Left renal cortex interstitium (tissue), 4 donors: ENCODE measurements at places on chromosomes 3 and 15. TPM values are rescaled to one million over a fixed set of nuclear protein-coding genes. Genes with fewer than 3 reads are reported as not detected.

DNA sequence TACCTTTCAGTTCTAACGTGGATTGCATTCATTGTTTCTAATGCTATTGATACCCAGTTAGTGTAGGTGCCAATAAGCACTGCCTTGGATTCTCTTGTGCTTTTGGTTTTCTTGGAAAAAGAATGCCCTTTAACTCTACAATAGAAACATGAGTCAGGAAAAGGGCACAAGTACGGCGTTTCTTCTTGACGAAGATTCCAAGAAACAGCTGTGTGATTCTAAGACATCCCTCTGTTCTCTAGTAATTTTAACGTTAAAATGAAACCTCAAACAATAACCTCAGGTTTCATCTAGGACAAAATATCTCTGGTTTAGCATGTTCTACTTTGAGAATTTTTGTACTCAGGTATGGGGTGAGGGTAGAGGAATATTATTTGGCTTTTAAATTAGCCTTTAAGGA, 540.5 kb upstream of the ATP11B start:
- no peak for DNase-seq

GRCh38 chr3:134602440-134602814, 48.4 kb downstream of the KY start:
- no peak for DNase-seq

DNA sequence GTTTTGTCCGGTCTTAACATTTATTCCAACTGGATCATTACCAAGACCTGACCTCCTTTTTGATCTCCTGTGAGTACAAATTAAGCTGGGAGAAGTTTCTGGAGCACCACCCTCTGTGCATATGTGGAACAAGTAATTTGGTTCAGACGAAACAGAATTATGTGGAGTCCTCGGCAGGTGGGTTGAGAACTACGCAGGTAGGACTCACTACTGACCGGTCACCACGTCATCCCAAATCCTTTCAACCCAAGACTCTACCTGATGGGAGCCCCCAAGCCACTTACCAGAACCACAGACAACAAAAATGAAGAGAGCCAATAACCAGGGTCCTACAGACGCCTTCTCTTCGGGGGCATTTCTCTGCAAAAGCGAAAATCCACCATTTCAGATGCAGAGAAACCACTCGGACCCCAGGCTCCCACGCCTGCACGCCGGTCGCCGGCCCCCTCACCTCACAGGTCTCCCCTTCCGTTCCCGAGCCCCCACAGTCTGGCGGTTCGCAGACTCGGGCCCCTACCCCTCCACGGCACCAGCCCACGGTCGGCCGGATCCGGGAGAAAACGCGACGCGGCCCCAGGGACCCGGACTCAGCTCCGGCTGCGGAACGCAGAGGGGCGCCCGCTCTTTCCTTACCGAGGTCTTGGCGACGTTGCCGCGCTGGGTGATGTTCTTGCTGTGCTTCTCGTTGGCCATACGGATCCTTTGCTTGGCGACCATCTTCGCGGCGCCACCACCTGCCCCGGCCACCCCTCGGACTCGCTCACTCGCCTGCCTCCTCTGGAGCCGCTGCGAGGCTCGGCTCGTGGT, 674 bp downstream of the SERP1 start:
- peak; percentile 24 for DNase-seq

DNA sequence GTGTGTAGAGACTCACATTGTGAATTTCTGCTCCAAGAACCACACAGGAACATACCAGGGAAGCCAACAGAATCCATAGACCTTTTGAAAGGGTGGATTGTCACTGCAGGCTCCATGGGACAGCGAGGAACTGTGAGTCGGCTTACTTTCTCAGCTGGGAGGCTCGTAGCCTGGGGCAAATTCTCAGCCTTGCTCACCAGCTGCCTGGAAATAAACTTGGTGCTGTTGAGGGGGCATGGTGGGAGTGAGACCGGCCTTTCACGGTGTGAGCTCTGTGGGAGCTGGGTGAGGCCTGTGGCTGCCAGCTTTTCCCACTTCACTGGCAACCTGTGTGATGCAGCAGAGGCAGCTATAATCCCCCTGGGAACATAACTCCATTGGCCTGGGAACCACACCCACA, 146.6 kb upstream of the P2RY1 start:
- no peak for DNase-seq

C15orf62 gene
- polyA plus RNA-seq, result 4.9 TPM

VIPR1 gene
- polyA plus RNA-seq, result 1.6 TPM

ZNF80 gene
- 0.06 TPM for polyA plus RNA-seq

SIDT1 gene
- polyA plus RNA-seq, result 4.5 TPM

GRCh38 chr3:12750658-12751071, 8.4 kb downstream of the TMEM40 start:
- DNase-seq, result no peak

GRCh38 chr15:65275728-65276126, 11.0 kb downstream of the PARP16 start:
- DNase-seq, result no peak

GRCh38 chr3:30602946-30603345, 3.5 kb upstream of the TGFBR2 start:
- no peak for DNase-seq

GPR149 gene
- polyA plus RNA-seq, result not detected

DNA sequence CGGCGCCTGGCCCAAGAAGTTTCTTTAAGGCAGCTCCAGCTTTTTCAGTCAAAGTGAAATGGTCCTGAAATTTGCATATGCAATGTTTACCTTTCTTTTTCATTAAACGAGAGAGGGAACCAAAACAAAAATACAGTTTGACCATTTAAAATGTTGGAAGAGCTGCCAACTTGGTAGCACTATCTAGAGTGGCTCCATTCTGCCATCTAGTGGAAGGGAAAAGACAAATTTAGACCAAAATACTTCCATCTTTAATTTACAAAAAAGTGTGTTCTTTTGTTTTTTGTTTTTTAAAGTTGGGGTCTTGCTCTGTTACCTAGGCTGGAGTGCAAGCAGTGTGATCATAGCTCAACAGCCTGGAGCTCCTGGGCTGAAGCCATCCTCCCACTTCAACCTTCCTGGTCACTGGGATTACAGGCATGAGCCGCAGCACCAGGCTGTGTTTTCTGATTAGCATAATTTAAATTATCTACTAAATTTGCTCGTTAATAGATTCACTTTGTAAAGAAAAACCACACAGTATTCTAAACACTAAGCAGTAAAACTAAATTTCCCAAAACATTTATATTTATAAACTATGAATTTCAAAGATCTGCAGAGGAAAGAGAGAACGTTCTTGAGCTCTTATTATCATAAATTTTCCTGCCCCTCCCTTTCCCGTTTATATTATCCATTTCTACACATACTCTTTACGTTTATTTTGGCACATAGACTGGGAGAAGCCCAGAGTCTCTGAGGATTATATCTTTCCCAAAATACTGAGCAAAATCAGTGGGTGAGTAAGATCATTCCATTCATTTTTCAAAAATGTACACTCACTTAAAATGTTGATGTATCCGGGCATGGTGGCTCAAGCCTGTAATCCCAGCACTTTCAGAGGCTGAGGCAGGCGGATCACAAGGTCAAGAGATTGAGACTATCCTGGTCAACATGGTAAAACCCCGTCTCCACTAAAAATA, 15.4 kb upstream of the RFC4 start:
- DNase-seq, result no peak

DNA sequence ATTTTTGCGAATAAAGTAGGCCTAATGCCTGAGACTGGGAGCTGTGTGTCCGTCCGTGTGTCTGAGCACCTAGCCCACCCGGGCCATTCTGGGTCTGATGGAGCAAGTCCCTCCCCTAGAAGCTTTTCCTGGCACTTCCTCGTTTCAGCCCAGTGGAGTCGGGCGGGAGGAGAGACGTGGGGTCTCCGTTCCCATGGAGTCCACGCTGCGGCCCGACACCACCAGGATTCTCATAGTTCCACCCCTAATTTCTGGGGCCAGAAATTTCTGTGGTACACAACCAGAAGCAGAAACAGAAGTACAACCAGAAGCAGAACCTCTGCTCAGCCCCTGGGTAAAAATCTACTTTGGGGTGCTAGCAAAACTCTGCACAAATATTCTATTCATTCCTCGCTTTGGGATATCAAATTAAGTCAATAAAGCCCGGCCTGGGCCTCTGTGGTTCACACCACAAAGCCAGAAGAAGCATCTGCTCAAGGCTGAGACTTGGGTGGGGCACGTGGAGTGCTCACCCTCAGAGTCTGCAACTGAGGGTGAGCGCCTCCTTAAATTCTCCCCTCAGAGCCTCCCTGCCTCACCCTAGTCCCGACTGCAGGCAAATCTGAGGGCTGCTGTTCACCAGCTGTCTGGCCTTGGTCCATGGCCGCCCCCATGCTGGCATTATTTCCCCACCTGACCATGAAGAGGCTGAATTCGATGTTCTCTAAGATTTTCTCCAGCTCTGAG, 1.6 kb upstream of the MEGF11 start:
- no peak for DNase-seq

DNA sequence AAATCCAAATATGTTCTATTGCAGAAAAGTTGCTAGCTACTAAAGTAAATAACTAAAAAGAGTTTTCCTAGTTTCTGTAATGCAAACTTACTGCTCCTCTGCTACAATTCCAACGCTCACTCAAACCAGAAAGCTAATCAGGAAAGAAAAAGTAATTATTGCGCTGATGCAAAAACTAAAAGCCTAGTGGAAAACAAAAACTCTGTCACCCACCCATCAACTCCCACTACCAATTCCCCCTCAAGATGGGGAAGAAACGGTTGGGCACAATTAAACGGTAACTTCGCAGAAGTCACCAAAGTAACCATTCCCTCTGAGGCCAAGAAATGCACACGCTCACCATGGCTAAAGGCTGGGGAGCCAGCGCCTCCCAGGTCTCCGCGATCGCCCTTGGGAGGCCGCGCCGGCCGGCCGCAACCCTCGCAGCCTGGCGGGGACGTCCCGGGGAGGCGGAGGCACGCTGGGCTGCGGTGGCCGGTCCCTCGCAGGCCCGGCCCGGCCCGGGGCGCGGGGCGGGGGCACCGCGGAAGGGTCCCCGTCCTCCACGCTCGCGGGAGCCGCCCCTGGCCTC, 684 bp downstream of the SLTM start:
- DNase-seq, result peak; percentile 43

MLF1 gene
- 54.7 TPM for polyA plus RNA-seq

DNA sequence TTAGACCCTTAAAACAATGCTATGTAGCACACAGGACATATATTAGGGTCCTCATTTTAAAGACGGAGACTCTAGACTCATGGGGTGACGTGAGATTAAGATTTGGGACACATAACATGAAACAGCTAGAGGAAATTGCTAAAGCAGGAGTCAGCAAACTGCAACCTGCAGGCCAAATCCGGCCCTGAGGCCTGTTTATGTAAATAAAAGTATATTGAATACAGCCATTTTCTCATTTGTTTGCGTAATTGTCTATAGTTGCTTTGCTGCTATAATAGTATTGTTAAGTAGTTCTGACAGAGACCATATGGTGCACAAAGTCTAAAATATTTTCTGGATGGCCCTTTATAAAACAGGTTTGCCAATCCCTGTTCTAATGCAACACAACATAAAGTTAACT, 115.5 kb downstream of the TMCO5A start:
- DNase-seq, result no peak

CCDC9B gene
- 6.4 TPM for polyA plus RNA-seq

GRCh38 chr3:171790898-171791691, 19.2 kb downstream of the PLD1 start:
- no peak for DNase-seq

DNA sequence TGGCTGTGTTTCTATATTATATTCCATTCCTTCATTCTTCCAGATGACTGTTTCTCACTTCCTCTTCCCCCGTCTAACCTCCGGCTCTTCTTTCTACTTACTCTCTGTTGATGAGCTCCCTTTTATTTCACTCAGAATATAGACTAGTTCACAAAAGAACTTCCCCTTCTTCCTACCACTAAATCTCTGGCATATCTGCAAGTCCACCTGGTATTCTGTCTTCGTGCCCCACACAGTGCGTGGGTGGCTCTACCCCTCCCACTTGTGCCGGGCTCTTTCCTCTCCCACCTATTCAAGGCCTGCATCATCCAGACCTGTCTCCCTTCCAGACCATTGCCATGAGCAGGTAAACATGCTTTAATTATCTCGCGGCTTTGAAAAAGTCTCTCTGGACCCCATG, 73.0 kb downstream of the SCN10A start:
- DNase-seq, result no peak

RPS27L gene
- 96.3 TPM for polyA plus RNA-seq

DNA sequence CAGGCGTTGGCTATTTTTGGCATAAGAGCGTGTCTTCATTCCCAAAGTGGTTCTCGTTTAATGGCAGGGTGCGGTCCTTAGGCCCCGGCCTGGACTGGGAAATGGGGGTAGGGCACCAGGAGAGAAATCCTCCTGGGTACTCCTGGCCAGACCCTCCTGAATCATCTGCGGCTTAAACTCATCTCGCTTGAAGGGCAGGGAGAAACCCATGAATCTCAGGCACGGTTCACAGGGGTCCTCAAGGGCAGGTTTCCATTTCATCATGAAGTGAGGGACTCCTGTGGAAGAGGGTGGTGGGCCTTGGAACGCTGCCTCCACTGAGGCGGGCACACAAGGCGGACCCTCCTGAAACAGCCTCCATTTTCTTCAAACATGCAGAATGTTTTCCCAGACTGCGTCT, 48.4 kb downstream of the KLF13 start:
- DNase-seq, result no peak

DNA sequence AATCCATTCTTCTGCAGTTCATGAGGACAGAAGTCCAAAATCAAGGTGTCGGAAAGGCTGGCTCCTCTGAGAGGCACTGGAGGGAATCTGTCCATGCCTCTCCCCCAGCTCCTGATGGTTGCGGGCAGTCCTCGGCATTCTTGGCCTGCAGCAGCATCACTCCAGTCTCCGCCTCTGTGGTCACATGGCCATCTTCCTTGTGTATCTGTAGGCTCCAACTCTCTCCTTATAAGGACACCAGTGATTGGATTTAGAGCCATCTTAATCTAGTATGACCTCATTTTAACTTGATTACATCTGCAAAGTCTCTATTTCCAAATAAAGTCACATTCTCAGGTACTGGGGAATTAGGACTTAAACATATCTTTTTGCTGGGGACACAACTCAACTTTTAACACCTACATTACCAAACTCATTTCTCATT, 56.0 kb upstream of the FLNB start:
- DNase-seq, result no peak

DNA sequence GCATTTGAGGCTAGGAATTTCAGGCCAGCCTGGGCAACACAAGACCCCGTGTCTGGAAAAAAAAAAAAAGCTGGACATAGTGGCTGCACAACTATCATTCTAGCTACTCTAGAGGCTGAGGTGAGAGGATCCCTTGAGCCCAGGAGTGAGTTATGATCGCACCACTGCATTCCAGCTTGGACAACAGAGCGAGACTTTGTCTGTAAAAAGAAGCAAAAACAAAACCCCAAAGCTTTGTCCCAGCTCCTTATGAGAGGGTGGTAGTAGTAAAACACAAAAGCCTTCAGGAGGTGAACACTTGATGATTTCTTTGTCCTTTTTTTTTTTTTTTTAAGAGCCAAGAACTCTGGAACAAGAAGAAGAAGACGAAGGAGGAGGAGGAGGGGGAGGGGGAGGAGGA, 1.1 kb upstream of the CD200 start:
- no peak for DNase-seq

BCHE gene
- 6.9 TPM for polyA plus RNA-seq

GRCh38 chr15:75591655-75592364, 12.7 kb upstream of the PTPN9 start:
- DNase-seq, result no peak

- no peak for DNase-seq
Measured at GRCh38 chr15:60939389-60939788, 289.7 kb downstream of the RORA start.
